ENCODE measurements at places on chromosomes 11 and 22.
A peak's percentile ranks its signal among the peaks of the same experiment; 100 is the strongest.

DNA sequence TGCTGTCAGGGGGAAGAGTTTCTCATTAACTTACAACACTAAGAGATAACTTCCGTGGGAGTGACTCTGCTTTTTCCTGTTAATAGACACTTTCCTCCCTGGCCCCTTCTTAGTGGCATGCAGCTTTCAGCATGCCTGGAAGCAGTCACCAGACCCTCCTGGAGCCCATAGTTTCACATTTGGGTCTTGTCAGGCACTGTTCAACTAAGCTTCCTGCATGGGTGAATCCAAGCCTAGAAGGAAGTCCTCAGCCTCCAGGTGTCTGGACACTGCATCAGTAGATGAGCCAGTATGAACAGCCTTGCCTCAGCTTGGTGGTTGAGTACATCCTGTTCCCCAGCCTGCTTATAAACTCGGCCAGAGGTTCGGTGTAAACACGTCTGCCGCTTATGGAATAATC, 68.1 kb downstream of the PPP6R3 start:
- H3K4me3 ChIP-seq: no peak overlapping the region
- H3K36me3 ChIP-seq: peaks cover 36% of the 10 kb centered on the region

GRCh38 chr11:67303835-67304411, 593 bp downstream of the SSH3 start:
- H3K36me3 ChIP-seq: peaks cover 3% of the 10 kb centered on the region
- H3K4me1 ChIP-seq: peaks cover 44% of the 10 kb centered on the region
- peak overlapping the region; percentile 84 for H3K4me3 ChIP-seq
- no peaks in the 10 kb centered on the region for H3K27me3 ChIP-seq
- peak overlapping the region; percentile 71 for H3K27ac ChIP-seq

DNA sequence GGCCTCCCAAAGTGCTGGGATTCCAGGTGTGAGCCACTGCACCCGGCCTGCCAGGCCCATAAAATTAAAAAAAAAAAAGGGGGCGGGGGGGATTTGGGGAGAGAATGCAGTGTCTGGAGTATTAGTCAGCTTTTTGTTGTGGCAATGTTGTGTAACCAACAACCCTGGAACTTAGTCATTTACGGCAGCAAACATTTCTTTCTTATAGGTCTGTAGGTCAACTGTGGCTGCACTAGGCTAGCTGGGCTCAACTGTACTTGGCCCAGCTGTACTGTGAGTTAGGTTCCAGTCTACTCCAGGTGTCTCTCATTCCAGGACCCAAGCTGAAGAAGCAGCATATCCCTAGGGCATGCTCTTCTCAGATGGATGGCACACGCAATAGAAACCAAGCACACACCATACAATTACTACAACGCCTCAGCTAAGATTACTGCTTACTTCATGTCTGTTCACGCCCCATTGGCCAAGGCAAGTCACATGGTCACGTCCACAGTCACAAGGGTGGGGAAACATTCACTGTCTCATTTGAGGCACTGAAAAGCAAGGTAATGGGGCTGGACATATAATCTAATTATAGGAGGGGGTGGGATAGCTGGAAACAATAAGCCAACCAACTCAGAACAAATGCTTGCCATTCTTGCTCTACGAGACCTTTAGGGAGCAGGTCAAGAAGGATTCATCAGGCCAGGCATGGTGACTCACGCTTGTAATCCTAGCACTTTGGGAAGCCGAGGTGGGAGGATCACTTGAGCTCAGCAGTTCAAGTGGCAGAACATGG, 10.4 kb upstream of the SPINDOC start:
- no peaks in the 10 kb centered on the region for H3K27me3 ChIP-seq
- H3K4me3 ChIP-seq: no peak overlapping the region
- H3K36me3 ChIP-seq: no peaks in the 10 kb centered on the region
- no peaks in the 10 kb centered on the region for H3K4me1 ChIP-seq
- H3K27ac ChIP-seq: no peak overlapping the region

DNA sequence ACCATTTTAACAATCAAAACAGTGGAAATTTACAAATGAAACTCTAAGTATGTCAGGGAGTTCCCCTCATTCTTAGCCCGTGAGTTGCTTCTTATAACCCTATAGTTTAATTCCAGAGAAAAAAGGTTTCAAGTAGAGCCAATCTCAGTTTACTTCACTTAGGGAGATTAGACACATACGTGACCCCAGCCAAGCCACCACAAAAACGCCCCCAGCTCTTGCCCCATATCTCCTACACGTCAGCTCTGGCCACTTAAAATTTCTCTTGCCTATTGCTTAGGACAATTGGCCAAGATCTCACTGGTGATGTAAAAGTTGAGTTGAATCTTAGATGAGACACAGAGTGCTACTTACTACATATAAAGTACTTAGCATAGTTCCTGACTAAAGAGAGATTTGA, 166.4 kb downstream of the ETS1 start:
- H3K4me3 ChIP-seq: no peak overlapping the region
- DNase-seq: no peak
- no peaks in the 10 kb centered on the region for H3K27me3 ChIP-seq
- no peak overlapping the region for H3K27ac ChIP-seq
- H3K36me3 ChIP-seq: no peaks in the 10 kb centered on the region

DNA sequence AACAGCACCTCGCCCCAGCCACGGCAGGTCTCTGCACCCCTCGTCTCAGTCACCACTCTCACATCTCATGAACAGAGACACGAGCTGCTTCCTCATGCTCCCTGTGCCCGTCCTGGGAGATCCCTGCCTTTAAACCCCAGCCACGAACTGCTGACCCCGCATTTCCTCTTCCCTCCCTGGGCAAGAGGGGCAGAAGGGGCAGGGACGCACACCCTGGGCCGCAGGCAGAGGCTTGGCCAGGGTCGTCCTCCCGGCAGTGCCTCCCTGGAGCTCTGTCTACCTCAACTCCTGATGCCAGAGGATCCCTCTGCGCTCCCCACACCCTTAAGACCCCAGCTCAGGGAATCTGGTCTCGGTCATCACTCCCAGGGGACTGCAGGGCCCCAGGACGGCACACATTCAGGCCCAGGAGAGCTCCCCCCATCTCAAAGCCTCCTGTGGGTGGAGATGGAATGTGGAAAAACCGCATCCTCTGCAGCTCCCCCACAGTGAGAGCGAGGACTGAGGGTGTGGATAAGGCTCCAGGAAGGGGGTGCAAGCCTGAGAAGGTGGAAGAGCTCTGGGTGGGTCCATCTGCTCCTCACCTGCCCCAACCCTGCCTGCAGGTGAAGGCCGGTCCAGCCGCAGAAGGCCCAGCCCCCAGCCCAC, 1.2 kb downstream of the BID start:
- H3K27ac ChIP-seq: no peak overlapping the region
- no peaks in the 10 kb centered on the region for H3K36me3 ChIP-seq
- H3K4me3 ChIP-seq: peak overlapping the region; percentile 86
- no peak for DNase-seq
- peaks cover 7% of the 10 kb centered on the region for H3K4me1 ChIP-seq

- no peaks in the 10 kb centered on the region for H3K36me3 ChIP-seq
- H3K27me3 ChIP-seq: no peaks in the 10 kb centered on the region
- no peak overlapping the region for H3K27ac ChIP-seq
- peaks cover 9% of the 10 kb centered on the region for H3K4me1 ChIP-seq
- H3K4me3 ChIP-seq: no peak overlapping the region
These were observed 71.2 kb downstream of the ADM start for GRCh38 chr11:10376061-10376460.

DNA sequence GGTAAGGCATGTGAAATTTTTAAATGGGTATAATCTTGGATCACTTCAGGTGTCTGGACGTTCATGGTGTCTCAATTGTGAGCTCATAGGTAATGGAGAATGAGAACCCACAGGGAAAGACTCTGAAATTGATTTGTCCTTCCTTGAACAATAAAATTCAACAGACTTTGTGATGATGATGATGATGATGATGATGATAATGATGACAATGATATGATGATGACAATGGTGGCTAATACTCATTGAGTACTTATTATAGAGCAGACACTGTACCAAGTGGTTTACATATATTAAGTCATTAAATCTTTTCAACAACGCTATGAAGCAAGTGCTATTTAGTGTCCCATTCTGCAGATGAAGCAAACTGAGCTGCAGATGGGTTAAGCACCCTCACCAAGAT, 86.6 kb upstream of the BDNF start:
- no peak overlapping the region for H3K27ac ChIP-seq
- no peaks in the 10 kb centered on the region for H3K4me1 ChIP-seq
- H3K27me3 ChIP-seq: no peaks in the 10 kb centered on the region
- H3K4me3 ChIP-seq: no peak overlapping the region
- H3K36me3 ChIP-seq: no peaks in the 10 kb centered on the region
- DNase-seq: no peak

DNA sequence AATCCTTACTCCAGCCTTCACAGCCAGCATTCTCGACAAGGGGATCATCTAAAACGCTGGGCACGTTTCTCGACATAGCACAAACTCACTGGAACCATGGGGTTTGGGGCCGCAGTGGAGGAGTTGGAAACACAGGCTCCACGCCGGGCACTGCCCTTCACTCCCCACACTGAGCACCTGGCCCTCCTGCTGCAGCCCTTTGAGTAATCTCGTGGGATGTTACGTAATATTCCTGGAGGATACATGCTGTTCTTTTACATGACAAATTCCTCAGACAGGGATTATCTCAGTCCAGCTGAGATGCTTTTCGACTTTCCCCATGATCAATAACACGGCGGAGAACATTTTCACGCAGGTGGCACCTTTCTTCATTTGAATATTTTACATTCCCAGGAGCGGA, 408.0 kb downstream of the SHANK2 start:
- no peaks in the 10 kb centered on the region for H3K36me3 ChIP-seq
- no peak overlapping the region for H3K27ac ChIP-seq
- H3K27me3 ChIP-seq: peaks cover 4% of the 10 kb centered on the region
- H3K4me3 ChIP-seq: no peak overlapping the region
- H3K4me1 ChIP-seq: no peaks in the 10 kb centered on the region

DNA sequence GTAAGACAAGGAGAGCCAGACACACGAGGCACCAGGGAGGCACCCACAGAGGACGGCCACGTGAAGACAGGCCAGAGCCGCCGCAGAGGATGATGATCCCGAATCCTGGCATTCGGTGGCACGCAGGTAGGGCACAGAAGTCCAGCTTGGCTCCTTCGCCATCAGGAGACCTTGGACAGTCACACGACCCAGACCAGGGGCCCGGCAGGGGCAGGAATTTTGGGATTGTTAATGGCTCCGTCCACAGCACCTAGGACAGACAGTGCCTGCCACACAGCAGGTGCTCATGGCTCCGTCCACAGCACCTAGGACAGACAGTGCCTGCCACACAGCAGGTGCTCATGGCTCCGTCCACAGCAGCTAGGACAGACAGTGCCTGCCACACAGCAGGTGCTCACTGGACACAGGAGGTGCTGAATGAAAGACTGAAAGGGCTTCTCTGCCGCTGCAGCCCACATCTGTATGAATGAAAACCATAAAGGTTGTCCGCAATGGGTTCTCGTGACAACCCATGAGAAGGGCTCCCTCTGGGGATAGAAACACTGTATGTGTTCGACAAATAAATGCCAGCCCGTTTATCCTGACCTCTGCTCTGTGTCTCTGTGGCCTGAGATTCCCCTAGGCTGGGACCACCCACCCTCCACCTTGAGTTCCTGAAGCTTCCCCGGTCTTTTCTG, 341.6 kb downstream of the CTTN start:
- no peak overlapping the region for H3K4me3 ChIP-seq
- no peaks in the 10 kb centered on the region for H3K4me1 ChIP-seq
- H3K27ac ChIP-seq: no peak overlapping the region
- no peaks in the 10 kb centered on the region for H3K27me3 ChIP-seq
- no peak for DNase-seq

DNA sequence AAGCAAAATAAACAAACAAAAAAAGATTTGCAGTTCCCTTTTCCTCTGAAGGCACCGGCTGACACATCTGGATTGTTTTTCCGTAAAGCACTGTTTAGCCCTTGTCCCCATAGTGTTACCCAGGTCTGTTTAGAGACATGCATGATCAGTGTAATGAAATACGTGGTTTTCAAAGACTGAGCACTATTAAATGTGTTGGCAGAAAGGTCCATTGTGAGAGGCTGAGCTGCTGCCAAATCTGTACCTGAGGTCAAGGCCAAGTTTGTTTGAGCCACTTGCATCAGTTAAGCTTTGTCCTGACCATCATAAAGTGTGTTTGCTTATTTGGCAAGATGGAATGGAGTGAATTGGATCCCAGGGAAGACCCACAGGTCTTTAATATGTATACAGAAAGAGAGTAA, 26.3 kb downstream of the CTR9 start:
- H3K4me1 ChIP-seq: no peaks in the 10 kb centered on the region
- no peak overlapping the region for H3K27ac ChIP-seq
- no peak for DNase-seq
- H3K27me3 ChIP-seq: no peaks in the 10 kb centered on the region

DNA sequence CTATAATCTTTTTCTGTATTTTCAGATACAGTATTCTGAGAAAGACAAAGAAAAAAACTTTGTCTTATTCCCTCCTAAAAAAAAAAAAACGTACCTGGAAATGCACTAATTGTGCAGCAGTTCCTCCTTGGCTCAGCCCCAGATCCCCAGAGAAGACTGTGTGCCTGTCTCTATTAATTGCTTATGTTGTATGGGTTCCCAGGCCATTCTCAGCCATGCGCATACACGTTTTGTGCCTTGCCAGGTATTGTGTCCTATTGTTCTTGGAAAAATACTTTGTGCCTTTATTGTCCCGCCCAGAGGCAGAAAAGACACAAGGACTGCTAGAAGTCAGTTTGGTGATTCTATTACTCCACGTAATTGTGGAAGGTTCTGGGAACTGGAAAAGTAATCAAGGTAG, 91.2 kb downstream of the PIWIL4 start:
- H3K36me3 ChIP-seq: no peaks in the 10 kb centered on the region
- DNase-seq: no peak
- no peaks in the 10 kb centered on the region for H3K27me3 ChIP-seq
- no peak overlapping the region for H3K27ac ChIP-seq
- H3K4me1 ChIP-seq: no peaks in the 10 kb centered on the region
- no peak overlapping the region for H3K4me3 ChIP-seq

DNA sequence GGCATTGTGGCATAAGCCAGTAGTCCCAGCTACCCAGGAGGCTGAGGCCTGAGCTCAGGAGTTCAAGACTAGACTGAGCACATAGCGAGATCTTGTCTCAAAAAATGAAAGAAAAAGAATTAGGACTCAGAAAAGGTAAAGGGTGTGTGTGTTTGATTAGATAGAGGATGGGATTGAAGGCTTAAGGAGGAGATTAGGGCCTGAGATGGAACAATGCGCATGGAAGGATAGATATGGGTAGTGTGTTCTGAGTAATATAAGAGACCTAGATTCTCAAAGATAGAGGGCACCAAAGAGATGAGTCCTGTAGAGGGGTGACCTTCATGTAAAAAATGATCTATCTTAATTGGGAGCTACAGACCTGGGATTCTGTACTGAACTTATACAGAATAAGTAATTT, 17.3 kb upstream of the RAB30 start:
- DNase-seq: no peak
- no peak overlapping the region for H3K27ac ChIP-seq
- no peak overlapping the region for H3K4me3 ChIP-seq
- H3K27me3 ChIP-seq: no peaks in the 10 kb centered on the region
- no peaks in the 10 kb centered on the region for H3K36me3 ChIP-seq

GRCh38 chr11:15141381-15141780, 26.7 kb downstream of the INSC start:
- DNase-seq: no peak
- H3K27ac ChIP-seq: no peak overlapping the region
- no peaks in the 10 kb centered on the region for H3K27me3 ChIP-seq
- H3K4me1 ChIP-seq: no peaks in the 10 kb centered on the region
- no peak overlapping the region for H3K4me3 ChIP-seq
- no peaks in the 10 kb centered on the region for H3K36me3 ChIP-seq

- H3K27me3 ChIP-seq: no peaks in the 10 kb centered on the region
- H3K4me3 ChIP-seq: no peak overlapping the region
- H3K27ac ChIP-seq: peak overlapping the region; percentile 63
- H3K36me3 ChIP-seq: no peaks in the 10 kb centered on the region
- DNase-seq: peak; percentile 71
- peaks cover 56% of the 10 kb centered on the region for H3K4me1 ChIP-seq
These were observed 27.3 kb downstream of the MARK2 start for GRCh38 chr11:63866211-63866610.
